ENCODE measurements at places on chromosomes 6 and 20.
A peak's percentile ranks its signal among the peaks of the same experiment; 100 is the strongest.

GRCh38 chr20:62702013-62702300, 6.7 kb upstream of the NTSR1 start:
- no peak for DNase-seq

DNA sequence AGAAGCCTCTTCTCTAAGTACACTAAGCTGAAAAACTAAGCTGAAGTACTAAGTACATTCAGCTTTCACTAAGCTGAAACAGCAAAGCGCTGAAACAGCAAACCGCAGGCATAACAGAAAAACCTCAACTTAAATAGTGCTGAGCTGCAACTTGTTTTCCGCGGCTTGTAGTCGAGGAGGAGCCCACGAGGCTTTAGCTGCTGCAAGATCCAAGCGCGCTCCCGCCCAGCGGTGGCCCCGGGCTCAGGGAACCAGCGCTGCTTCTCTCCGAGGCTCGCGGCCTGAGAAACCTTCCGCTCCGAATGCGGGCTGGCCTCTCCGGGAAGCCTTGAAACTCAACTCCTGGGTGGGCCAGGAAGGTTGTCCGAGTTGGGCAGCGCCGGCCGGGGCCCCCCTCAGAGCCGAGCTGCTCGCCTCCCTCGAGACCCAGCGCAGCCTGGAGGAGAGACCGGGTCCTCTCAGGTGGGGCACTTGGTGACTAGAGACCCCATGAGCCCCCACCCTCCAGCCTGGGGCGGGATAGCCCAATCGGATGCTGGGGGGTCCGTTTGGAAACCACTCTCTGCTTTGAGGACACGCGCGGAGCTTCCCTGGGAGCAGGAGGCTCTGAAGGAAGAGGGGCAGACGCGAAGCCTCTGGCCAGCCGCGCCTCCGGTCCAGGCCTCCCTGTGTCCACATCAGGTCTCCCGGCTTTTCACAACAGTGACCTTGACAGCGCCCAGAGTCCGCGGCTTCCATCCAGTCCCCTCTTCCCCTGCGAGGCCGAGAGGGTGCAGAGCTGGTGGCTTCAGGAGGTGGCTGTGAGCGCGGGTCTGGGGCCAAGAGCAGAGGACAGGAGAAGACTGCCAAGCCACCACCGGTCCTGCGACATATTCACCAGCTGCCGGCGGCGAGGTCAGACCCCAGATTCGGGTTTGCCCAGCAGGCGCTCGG, 38.1 kb upstream of the HLA-E start:
- DNase-seq = peak; percentile 39

- no peak for DNase-seq
These were observed 715.9 kb upstream of the POU3F2 start for GRCh38 chr6:98118397-98119045.

DNA sequence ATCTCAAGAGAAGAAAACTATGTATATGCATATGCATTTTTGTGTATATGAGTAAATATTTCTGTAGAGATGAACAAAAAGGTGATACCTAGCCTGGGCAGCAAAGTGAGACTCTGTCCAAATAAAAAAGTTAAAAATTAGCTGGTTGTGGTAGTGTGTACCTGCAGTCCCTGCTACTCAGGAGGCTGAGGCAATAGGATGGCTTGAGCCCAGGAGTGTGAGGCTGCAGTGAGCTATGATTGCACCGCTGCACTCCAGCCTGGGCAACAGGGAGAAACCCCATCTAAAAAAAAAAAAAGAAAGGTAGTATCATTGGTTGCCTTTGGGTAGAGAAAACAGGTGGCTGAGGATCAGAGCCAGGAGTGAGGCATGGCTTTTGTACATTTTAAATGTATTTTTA, 50.9 kb downstream of the KLHL31 start:
- DNase-seq = no peak

GRCh38 chr6:156971153-156971885, 194.1 kb downstream of the ARID1B start:
- DNase-seq = no peak

DNA sequence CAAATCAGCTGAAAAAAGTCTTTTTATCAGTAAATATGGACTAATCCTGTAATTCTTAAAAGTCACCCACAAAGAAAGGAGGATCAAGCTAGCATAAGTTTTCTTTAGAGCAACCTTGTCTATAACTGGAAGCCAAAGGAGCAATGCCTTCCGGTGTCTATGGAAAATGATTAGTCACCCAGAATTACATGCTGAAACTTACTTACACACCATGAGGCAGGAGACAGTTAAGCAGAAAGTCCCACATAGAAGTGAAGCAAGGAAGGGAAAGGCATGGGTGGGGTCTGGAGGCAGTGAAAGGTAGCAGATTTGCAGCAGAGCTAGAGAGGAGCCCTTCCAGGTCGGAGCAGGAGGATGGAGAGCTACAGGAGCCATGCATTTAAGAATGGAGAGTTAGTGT, 153.7 kb upstream of the RIPOR2 start:
- no peak for DNase-seq

DNA sequence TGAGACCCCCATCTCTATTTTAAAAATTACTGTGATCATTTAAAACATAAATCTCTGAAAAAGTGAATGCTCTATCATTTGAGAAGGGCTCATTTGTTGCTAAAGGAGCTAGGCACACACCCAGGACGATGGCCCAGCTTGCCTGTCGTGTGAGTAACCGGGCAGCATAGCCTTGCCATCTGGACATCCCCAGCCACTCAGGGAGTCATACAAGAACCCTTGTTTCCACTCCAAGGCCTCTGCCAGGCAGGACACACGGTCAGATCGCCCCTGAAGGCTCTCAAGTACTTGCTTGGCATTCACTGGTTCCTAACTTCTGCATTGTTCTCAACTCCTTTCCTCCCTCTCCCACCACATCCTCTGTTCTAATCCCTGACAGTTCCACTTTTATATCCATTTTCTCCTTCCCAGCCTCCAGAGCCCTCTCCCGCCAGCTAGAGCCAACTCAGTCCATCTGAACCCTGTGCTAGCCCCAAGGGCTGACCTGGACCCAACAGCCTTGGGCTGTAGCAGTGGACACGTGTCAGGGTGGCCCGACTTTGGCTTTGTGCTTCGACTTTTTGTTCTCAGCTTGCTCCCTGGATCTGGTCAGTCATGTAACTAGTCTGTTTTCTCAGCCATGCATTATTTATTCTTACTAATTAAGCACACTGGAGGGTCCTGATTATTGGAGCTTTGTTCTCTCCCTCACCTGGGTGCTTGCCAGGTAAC, 15.7 kb upstream of the EZR start:
- DNase-seq = no peak

DNA sequence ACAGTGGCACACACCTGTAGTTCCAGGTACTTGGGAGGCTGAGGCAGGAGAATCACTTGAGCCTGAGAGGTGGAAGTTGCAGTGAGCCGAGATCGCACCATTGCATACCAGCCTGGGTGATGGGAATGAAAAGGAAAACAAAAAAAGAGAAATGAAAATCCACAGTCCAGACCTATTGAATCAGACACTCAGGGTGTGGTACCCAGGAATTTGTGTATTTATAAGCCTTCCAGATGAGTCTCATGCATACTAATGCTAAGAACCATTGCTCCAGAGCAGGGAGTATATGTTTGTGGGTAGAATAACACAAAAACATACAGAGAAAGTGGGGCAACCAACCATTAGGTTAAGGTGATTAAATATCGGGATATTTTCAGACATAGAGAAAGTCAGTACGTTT, 36.1 kb upstream of the PLCB4 start:
- no peak for DNase-seq

DNA sequence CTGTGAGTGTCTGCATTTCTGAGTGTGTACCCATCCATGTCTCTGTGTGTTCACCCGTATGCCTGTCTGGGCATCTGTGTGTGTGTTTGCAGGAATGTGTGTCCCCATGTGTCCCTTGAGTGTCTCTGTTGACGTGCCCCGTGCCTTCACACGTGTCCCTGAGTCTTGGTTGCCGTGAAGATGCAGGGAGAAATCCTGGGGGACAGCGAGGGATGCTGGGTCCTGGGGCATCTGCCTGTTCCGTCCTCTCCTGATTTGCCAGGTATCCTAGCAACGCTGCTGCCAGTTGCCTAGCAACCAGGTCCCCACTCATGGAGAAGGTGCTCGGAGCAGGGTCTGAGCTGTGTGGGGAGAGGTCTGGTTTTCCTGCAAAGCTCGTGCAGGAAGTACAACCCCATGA, 6.0 kb upstream of the LKAAEAR1 start:
- no peak for DNase-seq

DNA sequence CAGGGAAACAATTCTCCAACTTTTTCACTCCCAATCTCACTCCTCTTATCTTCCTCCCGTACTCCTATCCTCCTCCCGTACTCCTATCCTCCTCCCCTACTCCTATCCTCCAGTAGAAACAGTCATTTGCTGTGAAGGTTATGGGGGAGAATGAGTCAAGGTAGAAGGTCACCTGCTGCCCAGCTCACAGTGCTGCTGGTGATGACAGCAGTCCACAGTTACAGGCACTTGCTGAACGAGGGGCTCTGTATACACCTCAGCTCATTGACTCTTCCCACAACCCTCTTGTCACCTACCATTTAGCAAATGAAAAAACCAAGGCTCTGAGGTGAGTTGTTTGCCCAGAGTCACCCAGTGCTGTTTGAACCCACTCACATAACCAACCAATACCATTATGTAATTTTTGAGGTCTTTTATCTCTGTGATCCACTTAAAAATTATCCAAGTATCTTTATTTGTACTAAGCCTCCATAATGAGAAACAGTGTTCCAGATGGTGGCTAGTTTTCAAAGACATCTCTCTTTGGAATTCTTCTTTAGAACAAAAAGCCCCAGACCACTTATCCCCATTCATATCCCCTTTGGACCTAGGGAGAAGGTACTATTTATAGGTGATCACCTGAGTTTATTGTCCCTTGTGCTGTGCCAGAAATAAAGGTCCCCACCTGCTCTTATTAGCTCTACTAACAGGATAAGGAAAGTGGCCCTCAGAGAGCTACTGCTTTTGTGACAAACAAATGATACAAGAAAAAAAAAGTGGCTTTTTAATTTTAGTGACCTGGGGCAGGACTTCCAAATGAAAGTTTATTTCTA, 53.2 kb downstream of the PTPN1 start:
- DNase-seq = no peak

DNA sequence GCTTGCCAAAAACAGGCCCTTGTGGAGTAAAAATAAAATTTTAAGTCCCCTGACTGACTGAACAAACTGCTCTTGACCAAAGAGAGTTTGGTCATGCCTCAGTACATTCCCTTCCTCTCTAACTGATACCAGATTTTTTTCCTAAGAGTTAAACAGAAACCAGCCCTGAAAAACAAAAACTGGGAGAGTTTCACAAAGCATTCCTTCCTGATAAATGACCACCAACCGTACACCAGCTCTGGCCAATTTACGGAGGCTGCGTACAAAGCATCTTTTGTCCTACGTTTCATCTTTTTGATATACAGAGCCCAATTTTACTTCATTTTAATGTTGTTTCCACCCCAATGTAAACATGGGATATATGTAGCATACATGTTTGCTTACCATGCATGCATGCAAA, 477.4 kb upstream of the HTR1E start:
- DNase-seq = no peak

DNA sequence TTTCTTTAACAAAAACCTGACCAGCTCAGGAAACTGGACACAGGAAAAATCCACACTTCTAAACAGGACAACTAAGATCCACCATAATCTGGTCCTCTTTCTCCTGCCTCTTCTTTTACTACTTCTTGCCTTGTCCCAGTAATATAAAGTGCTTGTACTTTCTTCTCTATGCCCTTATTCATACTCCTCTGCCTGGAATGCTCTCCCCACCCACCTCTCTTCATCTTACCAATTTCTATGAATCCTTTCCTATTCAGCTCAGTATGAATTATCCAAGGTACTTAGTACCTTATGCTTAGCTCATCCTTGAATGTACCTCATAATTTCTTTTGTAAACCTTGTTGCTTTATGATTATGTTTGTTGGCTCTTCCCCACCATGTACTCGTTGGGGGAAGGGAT, 159.4 kb downstream of the CDK19 start:
- no peak for DNase-seq

DNA sequence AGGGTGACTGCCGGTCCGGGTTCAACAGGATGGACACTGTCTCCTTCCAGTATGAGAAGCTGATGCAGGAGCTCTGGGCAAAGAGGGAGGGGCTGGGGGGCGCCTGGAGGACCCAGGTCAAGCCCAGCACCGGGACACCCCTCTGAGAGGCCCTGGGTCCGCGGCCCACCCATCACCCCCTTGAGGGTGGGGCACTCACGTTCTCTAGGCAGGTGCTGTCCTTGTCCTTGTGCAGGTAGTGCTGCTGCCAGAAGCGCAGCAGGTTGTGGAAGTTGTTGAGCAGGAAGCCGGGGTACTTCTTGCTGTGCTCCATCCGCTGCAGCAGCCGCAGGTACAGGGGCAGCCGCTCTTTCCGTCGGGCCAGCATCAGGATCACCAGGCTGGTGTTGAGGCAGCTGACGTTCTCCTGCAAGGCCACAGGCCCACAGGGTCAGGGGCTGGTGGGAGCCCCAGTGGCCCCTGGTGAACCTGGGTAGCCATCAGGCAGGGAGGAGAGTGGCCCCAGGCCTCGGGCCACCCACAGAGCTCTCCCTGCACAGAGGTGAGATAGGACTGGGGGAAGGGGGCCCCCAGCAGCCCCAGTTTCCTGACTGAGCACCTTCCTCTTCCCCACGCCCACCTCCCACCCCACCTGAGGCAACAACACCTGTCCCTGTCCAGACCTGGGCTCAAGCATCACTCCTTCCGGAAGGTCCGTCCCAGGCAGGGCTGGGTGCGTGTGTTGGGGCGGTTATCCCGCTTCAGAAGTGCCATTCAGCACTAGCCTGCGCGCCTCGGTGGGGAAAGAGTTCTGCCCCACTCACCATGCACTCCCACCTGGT, 47.8 kb downstream of the MYH7B start:
- DNase-seq = no peak

- no peak for DNase-seq
These were observed 40.5 kb upstream of the PLCB4 start for GRCh38 chr20:9028419-9028818.

DNA sequence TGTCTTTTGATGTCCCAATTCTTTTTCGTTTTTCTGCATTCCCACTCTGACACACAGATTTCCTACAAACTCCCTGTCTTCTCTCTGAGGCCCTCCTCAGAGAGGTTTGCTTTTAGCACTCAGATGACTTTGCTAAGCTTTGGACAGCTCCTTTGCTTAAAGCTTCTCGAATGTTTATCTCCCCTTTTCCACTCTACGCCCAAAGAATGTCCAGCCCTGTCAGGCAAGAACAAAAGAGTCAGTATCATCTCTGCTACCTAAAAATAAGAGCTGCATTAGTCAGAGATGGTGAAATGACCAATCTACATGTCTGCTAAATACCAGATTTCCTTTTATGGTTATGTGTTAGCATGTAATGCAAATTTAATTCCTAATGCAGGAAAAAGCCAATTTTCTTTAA, 56.8 kb downstream of the PREP start:
- DNase-seq = no peak

DNA sequence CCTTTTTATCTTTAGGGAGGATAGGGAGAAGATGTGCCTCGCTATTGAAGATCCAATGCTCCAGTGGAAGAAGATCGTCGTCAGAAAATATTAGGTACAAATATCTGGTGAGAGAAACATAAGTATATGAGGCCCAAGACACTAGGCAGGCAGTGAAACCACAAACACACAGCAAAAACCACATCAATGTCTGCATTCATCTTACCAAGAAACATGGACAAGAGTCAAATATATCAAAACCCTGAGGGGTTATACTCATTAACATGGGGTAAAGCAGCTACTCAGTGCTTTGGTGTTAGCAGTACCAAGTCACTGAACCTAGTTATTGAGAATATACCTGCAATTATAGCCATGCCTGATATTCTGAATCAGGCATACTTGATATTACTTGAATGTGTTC, 101.4 kb upstream of the FAM184A start:
- DNase-seq = no peak

All from stimulated activated naive B cell treated with anti-CD40 and anti-IgM and Interleukin-4, amounts not matched to agents 10 μg/mL and 1 μg/mL and 100 μg/mL, for 72 hours (primary cell).